Peyer's patch (tissue), 4 donors: ENCODE measurements at places on chromosomes 13 and 19.

DNA sequence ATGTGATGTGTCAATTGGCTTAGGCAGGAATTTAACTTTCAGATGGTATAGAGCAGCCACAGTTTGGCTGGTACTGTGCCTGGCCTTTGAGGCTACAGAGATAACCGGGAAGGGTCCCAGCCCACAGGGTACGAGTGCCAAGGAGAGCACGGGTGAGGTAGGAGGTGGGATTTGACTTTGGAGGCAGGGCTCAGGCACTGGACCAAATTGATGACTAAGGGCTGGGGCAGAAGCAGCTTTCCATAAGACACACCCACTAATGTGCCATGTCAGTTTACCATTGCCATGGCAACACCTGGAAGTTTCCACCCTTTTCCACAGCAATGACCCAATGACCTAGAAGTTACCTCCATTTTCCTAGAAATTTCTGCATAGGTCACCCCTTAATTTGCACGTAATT is 466.2 kb downstream of the TSHZ3 start:
- DNase-seq = no peak

GRCh38 chr13:71876648-71877255 is 9.7 kb upstream of the DACH1 start:
- DNase-seq = no peak

- no peak for DNase-seq
These were observed 14.8 kb downstream of the DDX39A start for GRCh38 chr19:14404312-14404711.

DNA sequence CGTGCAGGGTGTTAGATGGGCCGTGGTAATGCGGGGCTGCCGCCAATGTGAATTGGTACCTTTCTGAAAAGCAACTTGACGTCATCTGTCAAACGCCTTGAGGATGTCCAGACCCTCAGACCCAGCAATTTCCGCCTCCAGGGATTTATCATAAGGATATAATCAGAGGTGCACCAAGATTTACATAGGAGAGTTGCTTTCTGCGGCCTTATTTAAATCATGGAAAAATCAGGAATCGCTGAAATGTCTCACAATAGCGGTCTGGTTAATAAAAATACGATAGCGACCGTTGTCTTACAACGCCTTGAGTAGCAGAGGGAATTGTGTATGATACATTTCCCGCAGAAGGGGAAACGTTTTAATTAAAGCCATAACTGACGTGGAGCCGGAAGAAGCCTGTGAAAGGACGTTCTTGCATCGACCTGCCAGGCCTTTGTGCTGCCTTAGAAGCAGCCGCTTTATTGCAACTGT is 32.3 kb upstream of the NDUFS7 start:
- no peak for DNase-seq

DNA sequence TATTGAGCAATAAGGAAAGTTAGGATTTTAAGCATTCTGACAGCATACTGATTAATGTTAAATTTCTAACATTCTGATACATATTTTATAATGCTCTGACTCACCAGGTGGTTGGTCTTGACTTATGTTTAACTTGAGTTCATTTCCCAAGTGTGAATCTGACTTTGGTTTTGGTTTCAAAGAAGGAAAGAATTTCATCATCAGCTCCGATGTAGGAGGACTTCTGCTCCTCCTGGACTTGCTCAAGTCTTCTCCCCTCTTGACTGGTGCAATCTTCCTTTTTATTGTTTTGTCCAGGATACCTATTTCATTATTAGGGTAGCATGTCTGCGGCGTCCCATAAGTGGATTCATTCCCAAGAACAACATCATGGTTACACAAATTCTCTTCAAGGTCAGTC is 141.3 kb downstream of the RNF17 start:
- DNase-seq = no peak

- no peak for DNase-seq
These were observed 1095.4 kb upstream of the PCDH20 start for GRCh38 chr13:62510906-62511655.

- no peak for DNase-seq
These were observed 34.7 kb downstream of the PHF11 start for GRCh38 chr13:49530457-49530856.

DNA sequence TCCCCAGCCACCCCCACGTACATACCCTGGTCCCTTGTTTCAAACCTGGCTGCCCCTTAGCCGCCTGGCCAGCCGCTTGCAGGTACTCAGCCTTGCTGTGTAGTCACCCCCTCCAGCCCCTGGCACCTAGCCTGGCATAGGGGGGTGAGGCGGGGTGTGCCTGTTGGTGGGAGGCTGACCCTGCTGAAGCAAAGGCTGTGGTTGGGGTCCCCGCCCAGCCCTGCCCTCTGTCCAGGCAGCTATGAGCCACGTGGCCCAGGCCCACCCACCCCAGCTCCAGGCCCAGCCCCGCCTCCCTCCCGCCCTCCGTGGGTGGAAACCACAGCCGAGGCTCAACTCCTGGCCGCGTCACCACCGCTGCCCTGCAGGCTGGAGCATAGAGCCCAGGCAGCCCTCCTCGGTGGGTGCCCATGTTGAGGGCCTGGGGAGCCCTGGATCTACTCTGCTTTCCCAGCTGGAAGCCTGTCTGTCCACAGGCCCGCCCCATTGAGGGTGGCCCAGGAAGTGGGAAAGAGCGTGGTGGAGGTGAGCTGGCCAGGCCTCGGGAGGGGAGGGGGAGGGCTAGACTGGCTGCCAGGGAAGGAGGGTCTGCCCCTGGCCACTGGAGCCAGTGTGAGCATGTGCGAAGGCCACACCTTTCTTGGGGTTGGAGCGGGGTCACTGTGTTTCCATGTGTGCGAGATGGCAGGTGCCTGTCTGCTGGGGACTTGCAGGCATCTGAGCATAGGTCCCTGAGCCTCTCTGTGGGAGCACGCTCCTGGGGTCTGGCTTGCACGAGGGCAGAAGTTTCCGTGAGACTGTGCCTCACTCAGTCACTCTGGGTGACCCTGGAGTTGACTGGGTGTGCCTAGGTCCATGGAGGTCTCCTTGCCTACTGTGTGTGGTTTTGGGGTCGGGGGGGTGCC is 31.0 kb downstream of the PAK4 start:
- no peak for DNase-seq

GRCh38 chr19:18098891-18099622 is 1.5 kb downstream of the MAST3 start:
- peak; percentile 92 for DNase-seq

GRCh38 chr19:7722231-7722651 is 9.7 kb downstream of the CLEC4G start:
- no peak for DNase-seq

DNA sequence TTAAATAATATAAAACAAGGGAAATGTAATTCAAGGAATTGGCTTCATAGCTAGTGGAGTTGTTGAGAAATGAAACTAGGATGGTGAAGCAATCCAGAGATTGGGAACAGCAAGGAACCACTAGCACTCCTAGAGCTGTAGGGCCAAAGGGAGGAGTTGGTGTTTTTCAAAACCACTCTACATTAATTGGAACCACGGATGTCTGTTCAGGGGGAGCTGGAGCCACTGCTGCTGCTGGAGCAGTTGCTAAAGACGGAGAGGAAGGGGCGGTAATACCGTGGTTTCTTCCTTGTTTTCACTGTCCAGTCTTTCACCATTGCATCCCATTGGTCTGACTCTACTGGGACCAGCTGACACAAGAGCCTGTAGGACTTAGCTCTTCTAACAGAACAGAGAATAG is 8.5 kb downstream of the DNAJC15 start:
- DNase-seq = no peak
